ENCODE measurements at places on chromosomes 1 and 21.
A peak's percentile ranks its signal among the peaks of the same experiment; 100 is the strongest.

DNA sequence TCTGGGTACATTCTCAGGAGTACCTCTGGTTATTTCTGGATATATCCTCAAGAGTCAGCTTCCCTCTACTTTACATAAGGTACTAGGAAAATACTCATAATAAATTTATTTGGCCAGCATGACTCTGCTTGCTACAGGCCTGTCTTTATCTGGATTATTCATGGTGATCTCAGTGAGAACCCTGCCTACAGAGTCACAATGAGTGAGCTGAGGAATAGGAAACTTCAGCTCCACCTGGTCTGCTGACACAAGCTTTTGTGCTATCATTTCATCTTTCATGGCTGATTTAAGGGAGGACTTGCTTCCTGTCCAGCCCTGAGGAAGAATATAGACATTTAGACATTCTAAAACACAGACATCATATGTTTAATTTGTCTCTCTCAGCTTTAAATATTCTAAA lies 19.5 kb upstream of the SUCO start:
- DNase-seq: no peak

DNA sequence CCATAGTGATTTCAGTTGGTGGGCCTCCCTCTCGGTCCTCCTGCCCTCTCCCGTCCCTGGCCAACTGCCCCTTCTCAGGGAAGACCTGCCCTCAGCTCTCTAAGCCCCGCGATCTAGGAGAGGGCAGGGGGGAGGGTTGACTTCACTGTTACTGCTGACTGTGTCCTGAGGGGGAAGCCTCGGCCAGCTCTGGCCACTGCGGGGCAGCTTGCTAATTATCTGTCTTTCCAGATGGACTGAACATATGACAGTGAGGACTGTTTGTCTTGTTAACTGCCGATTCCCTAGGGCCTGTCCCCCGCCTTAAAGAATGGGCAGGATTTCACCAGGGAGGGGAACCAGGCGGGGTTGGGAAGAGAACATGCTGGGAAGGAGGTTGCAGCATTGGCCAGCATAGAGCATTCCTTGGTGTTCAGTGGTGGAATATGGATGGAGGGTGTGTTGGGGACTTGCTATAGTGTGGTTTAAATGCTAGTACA lies 22.9 kb downstream of the NIPAL3 start:
- peak; percentile 37 for DNase-seq

DNA sequence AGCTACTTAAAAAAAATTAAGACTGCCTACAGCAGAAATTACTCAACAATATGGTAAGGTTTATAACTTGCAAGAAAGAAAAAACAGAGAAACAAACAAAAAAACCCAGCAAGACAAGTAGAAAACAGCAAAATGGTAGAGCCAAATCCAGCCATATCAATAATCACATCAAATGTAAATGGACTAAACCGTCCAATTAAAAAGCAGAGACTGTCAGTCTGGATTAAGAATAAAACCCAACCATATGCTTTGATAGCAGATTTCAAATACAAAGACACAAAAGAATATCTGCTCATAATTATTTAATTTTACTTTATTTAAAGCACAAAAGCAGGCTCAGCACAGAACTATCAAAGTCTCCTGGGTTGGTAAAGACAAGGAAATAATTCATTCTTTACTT lies 17.5 kb downstream of the PACC1 start:
- DNase-seq: no peak

DNA sequence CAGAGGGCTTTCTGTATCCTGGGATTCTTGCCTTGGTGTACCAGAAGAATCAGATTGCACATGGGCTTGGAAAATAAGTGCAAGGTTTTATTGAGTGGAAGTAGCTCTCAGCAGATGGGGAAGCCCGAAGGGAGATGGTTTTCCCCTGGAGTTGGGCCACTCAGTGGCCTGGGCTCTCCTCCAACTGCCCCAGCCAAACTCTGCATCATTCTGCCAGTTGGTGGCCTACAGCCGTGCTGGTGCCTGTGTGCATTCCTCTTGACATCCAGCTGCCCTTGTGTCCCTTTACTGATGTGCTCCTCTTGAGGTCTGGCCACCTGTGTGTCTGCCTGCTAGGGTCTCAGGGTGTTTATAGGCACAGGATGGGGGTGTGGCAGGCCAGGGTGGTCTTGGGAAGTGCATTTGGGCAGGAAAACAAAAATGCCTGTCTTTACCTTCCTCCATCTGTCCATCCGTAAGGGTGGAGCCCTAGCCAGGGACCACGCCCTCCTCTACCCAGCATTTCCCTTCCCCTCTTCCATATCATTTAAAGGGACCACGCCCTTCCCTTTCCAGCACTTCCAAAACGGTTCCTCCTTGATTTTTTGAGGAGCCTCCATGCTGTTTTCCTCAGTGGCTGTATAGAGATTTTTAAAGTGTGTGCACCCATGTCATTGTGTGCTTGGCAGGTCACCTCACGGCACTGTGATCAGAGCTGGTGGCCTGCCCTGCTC lies 18.9 kb downstream of the SNAP47 start:
- DNase-seq: no peak

Measured in fibroblast of villous mesenchyme (primary cell).